Hepatocyte (in vitro differentiated cells): ENCODE measurements at places on chromosomes 5 and 9.

- no peak for DNase-seq
Observed at GRCh38 chr9:136720898-136721338, 8.5 kb downstream of the DIPK1B start.

- peak; percentile 25 for DNase-seq
Observed at GRCh38 chr9:96486386-96487028, 36.5 kb downstream of the HABP4 start.

- no peak for DNase-seq
Observed at GRCh38 chr5:179332741-179333290, 12.4 kb downstream of the ADAMTS2 start.

DNA sequence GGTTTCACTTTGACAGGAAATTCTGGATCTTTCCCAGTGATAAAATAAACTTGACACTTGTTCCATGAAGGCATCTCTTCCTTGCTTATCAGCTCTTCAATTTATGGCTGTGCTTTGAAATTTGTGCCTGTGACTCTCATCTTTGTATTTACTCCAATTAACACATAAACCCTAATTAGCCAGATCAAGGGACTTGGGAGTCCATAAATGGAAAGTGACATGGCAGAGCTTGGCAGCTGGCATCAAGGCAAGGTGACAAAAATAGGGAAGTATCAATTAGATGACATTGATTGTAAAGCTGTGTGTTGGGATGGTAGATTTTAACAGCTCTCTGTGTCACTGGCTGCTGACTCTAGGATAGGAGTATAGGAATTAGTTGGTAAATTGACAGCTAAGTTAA, 133.9 kb downstream of the PBX3 start:
- no peak for DNase-seq

DNA sequence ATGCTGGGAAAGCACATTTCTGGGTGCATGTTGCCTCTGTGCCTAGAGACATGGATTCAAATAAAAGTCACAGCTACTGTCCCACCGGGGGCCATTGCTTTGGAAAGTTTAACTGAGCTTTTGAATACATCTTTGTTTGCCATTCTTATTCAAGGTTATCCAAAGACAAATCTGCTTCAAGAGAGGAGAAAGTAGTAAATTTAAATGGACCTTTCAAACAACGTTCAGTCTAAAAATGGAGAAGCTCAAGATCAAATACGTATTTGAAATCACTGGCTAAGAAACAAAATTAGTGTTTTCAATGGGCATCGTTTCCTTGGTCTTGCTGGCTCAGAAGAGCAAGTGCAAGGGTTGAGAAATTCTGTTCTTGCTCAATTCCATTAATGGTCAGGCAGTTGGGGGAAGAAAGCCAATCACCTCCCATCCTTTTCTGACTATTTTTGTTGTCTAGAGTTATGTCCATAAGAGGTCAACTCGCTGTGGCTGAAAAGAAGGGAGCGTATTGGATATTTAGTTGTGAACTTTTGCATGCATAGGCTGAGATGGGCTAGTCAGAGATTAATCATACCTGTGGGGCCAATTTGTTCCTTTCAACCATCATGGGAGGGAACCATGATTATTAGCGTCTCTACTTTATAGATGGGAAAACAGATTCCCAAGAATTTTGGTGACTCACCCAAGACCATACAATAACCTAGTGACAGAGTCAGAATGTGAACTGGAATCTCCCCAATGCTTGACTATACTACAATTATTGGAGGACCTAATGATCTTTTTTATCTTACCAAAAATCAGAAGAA, 276.2 kb upstream of the TNC start:
- no peak for DNase-seq

- DNase-seq, result no peak
Observed at GRCh38 chr5:174243904-174244303, 198.4 kb downstream of the NSG2 start.

DNA sequence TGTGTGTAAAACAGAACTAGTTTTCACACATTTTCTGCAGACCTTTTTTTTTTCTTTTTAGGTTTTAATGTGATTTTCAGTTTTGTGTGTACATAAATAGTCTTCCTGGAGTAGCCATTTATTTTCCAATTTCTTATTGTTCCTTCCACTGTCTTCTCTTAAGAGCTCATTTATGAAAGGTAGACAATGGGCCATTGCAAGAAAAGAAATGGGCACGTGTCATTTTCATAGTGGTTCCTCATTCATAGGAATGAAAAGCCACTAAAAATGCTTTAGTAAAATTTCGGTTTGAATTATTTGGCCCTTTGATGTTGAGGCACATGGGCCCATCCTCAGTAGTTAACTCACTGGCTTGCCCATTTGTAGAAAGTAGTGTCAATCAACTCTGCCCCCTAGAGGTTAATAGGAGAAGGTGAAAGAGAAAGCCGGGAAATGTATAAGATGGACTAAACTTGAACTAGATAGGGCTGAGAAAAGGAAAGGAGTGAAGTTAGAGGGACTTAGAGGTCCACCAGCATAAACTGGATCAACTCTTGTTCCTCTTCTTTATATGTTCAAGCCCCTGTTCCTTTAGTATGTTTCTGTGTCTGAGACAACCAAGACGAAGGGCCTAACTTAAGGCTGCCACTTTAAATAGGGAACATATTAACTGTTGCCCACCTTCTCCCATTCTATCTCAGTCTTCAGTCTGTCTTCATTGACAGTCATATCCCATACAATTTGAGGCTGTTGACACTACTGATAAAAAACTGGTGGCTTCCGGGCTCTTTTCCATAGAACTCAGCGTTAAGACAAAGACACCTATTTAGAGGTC, 72.6 kb downstream of the SMARCA2 start:
- DNase-seq, result peak; percentile 33

- DNase-seq, result no peak
Observed at GRCh38 chr9:106600955-106601560, 261.9 kb upstream of the ZNF462 start.

- no peak for DNase-seq
Observed at GRCh38 chr9:120654272-120654671, 60.0 kb downstream of the MEGF9 start.

DNA sequence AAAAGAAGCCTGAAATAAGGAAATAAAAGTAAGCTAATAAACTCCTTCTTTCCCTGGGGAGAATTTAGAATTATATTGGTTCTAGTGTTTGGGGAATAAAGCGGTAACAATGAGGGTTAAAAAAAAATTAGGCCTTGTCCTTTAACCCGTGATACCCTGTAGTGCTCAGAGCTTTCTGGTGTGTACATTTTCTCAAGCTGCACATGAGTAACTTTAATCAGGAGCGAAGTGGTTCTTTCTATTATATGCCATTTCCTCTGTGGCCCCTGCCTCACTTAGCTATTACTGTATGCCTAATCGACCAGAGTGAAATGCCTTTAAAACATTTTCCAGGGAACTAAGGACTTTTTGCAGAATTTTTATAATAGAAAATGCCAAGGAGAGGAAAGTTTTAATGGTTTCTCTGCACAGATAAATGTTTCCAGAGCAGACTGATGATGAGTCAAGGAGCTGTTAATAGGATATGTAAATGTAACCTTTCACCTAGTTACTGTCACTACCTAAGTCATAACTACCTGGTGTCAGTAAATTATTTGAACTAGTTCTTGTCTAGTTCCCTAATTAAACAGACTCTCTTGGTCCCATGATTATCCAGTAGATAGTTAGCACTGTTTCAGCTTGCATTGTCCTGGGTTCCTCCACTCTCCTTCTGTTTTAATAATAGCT, 7.6 kb downstream of the PAM start:
- no peak for DNase-seq

DNA sequence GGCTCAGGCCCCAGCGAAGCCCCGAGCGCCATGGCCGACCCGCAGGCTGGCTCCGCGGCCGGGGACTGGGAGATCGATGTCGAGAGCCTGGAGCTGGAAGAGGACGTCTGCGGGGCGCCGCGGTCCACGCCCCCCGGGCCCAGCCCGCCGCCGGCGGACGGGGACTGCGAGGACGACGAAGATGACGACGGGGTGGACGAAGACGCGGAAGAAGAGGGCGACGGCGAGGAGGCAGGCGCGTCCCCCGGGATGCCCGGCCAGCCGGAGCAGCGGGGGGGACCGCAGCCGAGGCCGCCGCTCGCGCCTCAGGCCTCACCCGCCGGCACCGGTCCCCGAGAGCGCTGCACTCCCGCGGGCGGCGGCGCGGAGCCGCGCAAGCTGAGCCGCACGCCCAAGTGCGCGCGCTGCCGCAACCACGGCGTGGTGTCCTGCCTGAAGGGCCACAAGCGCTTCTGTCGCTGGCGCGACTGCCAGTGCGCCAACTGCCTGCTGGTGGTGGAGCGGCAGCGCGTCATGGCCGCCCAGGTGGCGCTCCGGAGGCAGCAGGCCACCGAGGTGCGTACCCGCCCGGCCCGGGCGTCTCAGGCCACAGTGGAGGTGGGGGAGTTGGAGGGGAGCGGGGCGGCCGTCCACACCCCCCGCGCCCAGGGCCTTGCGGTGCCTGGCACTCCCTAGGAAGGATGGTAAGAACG, 1.6 kb downstream of the DMRT2 start:
- peak; percentile 24 for DNase-seq

DNA sequence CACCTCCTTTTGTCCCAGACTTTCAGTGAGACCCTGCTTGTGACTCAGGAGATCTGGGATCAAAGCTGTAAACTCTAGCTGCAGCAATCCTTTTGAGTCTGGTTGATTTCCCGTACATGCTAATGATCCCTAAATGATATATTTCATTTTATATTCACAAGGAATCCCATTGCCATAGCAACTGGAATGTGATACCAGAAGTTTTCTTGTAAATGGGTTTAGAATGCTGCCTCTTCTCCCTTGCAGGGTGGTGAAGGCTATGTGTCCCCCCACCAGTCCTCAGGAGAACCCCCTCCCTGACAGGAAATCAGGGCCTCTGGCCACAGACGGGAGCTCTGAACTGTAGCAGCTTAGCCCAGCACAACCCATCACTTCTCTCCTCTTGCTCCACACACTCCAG, 215.0 kb downstream of the FSTL4 start:
- DNase-seq, result no peak

- peak; percentile 5 for DNase-seq
Observed at GRCh38 chr5:144697847-144698262, 527.2 kb downstream of the KCTD16 start.

- no peak for DNase-seq
Observed at GRCh38 chr9:78777747-78778146, 480.8 kb downstream of the PSAT1 start.

GRCh38 chr9:104864675-104865104, 63.3 kb downstream of the ABCA1 start:
- peak; percentile 64 for DNase-seq

DNA sequence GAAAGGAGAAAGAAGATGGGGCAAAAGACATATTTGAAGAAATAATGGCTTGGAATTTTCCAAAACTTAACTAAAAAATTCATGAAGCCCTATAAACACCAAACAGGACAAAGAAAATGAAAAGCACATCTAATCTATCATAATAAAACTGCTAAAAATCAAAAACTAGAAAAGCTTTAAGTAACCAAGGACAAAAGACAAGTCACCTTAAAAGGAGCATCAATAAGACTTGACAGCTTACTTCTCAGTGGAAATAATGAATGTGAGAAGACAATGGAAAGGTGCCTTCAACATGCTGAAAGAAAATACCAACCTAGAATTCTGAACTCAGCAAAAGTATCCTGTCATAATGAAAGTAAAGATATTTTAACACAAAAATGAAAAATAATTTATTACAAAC, 27.0 kb downstream of the GTF3C4 start:
- no peak for DNase-seq
